ENCODE measurements at places on chromosomes 4 and X.
A peak's percentile ranks its signal among the peaks of the same experiment; 100 is the strongest.

DNA sequence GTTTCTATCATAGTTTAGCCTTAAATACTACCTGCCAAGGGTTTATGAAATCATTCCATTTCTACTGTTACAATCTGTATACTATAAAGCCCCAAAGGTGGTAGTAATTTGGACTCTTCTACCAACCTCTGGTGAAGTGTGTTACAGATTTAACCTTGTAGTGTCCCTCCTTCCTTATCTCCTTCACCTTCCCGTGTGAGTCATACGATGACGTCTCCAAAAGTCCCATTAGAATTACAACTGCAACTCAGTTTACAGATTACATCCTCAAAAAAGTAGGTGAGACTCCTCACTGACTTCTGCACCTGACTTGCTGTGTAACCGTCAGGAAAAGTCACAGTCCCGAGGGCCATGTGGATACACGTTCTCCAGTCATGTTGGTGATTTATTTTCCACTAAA is 219.0 kb downstream of the DCTD start:
- DNase-seq, result no peak

GRCh38 chr4:102809691-102810090 is 17.7 kb downstream of the UBE2D3 start:
- DNase-seq, result no peak

GRCh38 chr4:85430697-85431096 is 44.3 kb upstream of the ARHGAP24 start:
- DNase-seq, result no peak

GRCh38 chr4:158741326-158742021 is 18.3 kb upstream of the PPID start:
- no peak for DNase-seq

DNA sequence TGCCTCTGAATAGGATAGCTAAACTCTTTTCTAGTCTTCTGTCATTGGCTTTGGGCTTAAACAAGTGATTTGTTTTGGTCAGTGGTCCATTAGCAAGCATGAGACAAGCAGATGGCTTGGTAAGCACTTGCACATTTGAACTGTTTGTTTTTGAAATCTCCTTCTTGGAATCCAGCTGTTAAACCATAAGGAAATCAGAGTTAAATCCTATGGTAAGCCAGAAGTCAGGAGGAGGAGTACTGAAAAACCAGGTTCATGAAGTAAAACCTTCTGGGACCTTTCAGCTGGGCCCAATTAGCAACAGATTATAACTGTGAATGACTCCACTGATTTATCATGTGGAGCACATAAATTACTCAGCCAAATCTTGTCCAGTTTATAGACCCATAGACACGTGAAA is 1042.5 kb upstream of the PABPC4L start:
- DNase-seq, result peak; percentile 4

DNA sequence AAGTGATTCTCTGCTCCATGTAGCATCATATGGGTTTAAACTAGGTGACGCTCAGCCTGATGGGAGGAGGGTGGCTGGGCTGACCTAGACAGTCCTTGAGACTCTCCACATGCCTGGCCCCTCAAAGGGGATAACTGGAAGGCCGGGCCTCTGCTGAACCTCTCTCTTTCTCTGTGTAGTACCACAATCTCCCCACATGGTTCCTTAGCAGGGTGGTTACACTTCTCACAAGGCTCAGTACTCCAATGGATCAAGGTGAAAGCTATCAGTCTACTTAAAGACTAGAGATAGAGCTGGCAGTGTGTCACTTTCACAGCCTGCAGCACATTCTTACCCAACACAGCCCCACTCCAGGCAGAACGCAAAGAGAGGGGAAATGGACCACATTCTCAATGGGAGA is 80.4 kb downstream of the LDB2 start:
- DNase-seq, result no peak

DNA sequence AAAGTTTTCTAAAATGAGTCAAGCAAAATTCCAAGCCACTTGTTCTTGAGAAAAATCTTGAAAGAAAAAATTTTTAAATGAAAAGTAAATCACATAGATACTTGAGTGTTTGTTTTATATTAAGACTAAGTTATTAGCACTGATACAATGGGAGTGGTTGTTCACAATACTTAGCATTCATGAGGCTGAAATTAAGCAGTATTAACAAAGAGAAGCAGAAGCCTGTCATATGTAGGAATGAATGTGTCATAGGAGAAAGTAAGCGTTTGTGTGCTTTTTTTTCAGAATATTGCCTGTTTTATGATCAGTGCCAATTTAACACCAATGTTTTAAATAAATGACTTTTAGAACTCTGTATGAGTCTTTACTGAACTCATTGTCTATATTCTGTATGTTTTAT is 37.6 kb downstream of the PLS3 start:
- DNase-seq, result no peak

- DNase-seq, result no peak
Observed at GRCh38 chr4:172061204-172061603, 248.0 kb downstream of the GALNTL6 start.

DNA sequence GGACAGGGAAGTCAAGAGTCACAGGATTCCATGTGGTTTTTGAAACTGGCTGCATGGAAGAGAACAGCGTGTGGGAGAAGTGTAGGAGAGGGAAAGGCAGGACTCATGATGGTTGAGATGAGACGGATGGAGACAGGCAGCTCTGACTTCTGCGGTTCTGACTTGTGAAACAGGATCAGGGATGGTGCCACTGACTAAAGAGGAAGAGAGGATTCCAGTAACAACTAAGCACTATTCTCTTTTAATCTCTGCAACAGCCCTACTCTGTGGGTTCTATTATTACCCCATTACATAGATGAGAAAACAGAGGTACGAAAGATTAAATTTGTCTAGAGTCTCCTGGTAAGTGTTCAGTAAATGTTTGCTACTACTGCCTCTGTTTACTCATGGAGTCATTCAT is 156.3 kb downstream of the CBR4 start:
- no peak for DNase-seq

Data from AG09319 (cell line).